T-helper 2 cell treated with Interferon-gamma antibody and Interleukin-4, amounts not matched to agents 5 μg/mL and 100 μg/mL, for 36 hours (primary cell): ENCODE measurements at places on chromosomes 4 and X.

DNA sequence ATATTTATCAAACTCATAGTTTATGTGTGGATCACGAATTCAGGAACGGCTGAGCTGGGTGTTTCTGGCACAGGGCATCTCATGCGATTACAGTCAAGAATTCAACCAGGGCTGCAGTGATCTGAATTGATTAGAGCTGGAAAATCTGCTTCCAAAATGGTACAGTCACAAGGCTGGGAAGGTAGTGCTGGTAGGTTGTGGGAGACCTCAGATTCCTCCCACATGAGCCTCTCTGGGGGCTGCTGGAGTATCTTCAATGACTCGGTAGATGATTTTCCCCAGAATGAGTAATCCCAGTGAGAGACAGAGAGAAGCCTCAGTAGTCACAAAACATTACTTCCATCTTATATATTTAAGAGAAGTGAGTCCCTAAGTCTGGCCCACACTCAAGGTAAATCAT, 36.2 kb upstream of the PRDX4 start:
- no peak overlapping the region for H3K4me3 ChIP-seq
- H3K4me1 ChIP-seq: no peaks in the 10 kb centered on the region
- H3K27ac ChIP-seq: no peak overlapping the region
- no peaks in the 10 kb centered on the region for H3K27me3 ChIP-seq
- no peaks in the 10 kb centered on the region for H3K36me3 ChIP-seq
- no peak for DNase-seq

GRCh38 chrX:147173594-147173993, 359.1 kb upstream of the CXorf51A start:
- H3K4me3 ChIP-seq: no peak overlapping the region
- H3K36me3 ChIP-seq: no peaks in the 10 kb centered on the region
- DNase-seq: no peak
- no peak overlapping the region for H3K27ac ChIP-seq
- no peaks in the 10 kb centered on the region for H3K27me3 ChIP-seq

GRCh38 chrX:47216393-47216925, 2.0 kb upstream of the CDK16 start:
- no peak for DNase-seq
- H3K4me1 ChIP-seq: peaks cover 26% of the 10 kb centered on the region
- H3K27me3 ChIP-seq: no peaks in the 10 kb centered on the region

DNA sequence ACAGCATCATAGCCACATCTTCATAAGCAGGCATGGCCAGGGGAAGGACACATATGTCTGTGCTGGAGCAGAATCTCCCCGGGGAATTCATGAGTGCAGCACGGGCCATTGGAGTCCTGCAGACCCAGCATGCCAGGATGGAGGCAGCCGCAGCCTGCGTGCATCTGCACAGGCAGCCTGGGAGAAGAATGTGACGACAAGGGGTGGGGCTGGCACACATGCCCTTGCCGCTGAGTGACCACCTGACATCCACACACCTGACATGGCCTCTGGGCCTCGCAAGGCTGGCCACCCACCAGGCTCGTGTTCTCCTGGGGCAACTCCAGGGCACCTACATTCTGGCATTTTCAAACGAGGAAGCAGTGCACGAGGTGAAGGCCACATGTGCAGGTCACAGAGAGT, 66.2 kb upstream of the AFAP1 start:
- H3K4me3 ChIP-seq: no peak overlapping the region
- DNase-seq: no peak
- no peaks in the 10 kb centered on the region for H3K4me1 ChIP-seq
- no peaks in the 10 kb centered on the region for H3K27me3 ChIP-seq
- no peaks in the 10 kb centered on the region for H3K36me3 ChIP-seq

- H3K4me3 ChIP-seq: no peak overlapping the region
- no peak overlapping the region for H3K27ac ChIP-seq
- no peak for DNase-seq
- H3K27me3 ChIP-seq: no peaks in the 10 kb centered on the region
- peaks cover 5% of the 10 kb centered on the region for H3K4me1 ChIP-seq
These were observed 32.3 kb downstream of the HDAC8 start for GRCh38 chrX:72540318-72540717.

GRCh38 chrX:63475200-63475599, 124.1 kb upstream of the SPIN4 start:
- H3K27ac ChIP-seq: no peak overlapping the region
- no peak overlapping the region for H3K4me3 ChIP-seq

- DNase-seq: no peak
- no peaks in the 10 kb centered on the region for H3K4me1 ChIP-seq
- no peak overlapping the region for H3K4me3 ChIP-seq
- H3K27me3 ChIP-seq: no peaks in the 10 kb centered on the region
- no peaks in the 10 kb centered on the region for H3K36me3 ChIP-seq
These were observed 184.6 kb upstream of the KIT start for GRCh38 chr4:54473077-54473545.

DNA sequence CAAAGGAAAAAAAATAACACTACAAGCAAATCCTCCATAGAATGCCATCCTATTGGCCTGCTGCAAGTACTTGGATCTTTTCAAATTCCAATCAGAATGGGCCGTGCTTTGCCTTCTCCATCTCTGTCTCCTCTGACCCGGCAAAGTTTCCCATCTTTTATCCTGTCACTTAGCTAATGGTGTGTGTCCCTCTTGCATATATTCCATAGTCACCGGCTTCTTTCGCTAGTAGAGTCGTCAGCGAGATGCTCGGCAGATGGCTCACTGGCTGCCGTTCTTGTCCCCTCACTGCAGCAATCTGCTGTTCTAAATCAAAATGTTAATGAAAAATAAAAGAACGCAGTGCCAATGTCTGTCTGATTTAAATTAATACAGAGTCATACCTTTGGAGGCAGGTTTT, 22.1 kb downstream of the GRIA3 start:
- H3K27me3 ChIP-seq: no peaks in the 10 kb centered on the region
- H3K4me3 ChIP-seq: no peak overlapping the region
- DNase-seq: no peak
- H3K4me1 ChIP-seq: no peaks in the 10 kb centered on the region
- no peak overlapping the region for H3K27ac ChIP-seq

GRCh38 chrX:9340598-9341290, 124.1 kb upstream of the TBL1X start:
- peak overlapping the region; percentile 82 for H3K4me3 ChIP-seq
- no peaks in the 10 kb centered on the region for H3K27me3 ChIP-seq
- H3K27ac ChIP-seq: peak overlapping the region; percentile 96
- peaks cover 2% of the 10 kb centered on the region for H3K36me3 ChIP-seq

- no peaks in the 10 kb centered on the region for H3K36me3 ChIP-seq
- H3K4me3 ChIP-seq: no peak overlapping the region
- H3K4me1 ChIP-seq: no peaks in the 10 kb centered on the region
- H3K27me3 ChIP-seq: no peaks in the 10 kb centered on the region
These were observed 205.9 kb upstream of the GALNT7 start for GRCh38 chr4:172962564-172963353.

DNA sequence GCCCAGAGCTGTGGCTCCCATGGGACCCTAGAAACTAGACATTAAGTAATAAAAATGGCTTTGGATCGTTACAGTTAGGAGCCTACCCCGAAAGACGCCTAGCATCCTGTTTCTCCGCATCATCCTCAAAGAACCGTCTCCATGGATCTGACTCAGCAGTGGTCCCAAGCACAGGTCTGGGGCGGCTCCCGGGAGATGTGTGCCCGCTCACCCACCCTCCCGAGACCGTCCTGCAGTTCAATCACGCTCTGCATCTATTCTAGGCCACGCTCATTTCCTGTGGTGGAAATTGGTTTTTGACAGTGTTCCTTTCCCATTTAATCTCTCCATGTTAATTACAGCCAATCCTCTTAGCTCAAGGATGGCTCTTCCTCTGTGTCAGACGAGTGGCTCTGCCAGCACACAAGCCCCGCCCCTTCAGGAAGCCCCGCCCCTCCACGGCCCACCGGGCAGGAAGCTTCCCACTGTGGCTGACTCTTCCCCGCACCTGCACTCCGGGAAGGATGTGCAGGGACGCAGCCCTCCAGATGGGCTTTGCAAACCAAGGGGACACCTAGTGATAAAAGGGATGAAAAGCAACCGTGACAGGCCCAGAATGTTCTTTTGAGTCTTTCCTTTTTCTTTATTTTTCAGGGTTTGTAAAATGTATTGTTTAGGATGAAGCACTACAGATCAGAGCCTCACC, 34.5 kb upstream of the HELT start:
- H3K27ac ChIP-seq: no peak overlapping the region
- no peaks in the 10 kb centered on the region for H3K36me3 ChIP-seq
- H3K4me3 ChIP-seq: no peak overlapping the region
- DNase-seq: peak; percentile 24

DNA sequence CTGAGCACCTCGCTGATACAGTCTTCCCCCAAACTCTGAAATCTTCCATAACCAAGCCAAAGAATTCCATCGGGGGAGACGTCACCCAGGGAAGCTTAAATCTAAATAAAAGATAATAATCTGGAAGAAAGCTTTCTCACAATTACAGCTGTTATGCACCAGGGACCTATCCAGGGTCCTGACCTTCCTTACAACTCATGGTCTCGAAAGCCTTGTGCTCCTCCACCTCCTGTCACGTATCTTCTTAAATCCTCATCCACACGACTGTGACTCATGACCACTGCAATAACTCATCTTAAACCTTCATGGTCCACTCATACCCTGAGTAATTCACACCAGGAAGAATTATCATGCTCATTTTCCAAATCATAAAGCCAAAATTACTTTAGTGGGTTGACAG, 166.8 kb upstream of the FRG1 start:
- DNase-seq: no peak
- no peaks in the 10 kb centered on the region for H3K4me1 ChIP-seq
- H3K27ac ChIP-seq: no peak overlapping the region
- no peak overlapping the region for H3K4me3 ChIP-seq

DNA sequence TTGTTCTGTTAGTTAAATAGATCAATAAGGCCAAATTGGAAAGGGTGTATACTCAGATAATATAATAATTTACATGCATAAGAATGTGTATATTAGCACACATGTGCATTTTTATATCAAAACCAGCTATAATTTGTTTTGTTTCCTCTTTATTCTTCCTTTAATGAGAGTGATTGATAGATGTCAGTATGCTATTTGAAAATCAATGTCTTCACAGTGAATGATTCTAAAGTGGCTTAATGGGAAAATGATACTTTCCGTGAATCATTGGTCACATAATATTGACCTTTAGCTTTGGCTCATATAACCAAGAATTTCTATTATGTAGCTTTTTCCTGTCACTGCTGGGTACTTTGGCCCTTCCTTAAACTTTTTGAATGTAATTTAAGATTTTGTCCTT, 48.6 kb downstream of the PLS3 start:
- no peak for DNase-seq
- H3K4me1 ChIP-seq: no peaks in the 10 kb centered on the region
- no peak overlapping the region for H3K4me3 ChIP-seq
- no peaks in the 10 kb centered on the region for H3K27me3 ChIP-seq

- peaks cover 5% of the 10 kb centered on the region for H3K4me1 ChIP-seq
- peak overlapping the region; percentile 96 for H3K27ac ChIP-seq
- peak overlapping the region; percentile 98 for H3K4me3 ChIP-seq
- no peak for DNase-seq
- H3K27me3 ChIP-seq: peaks cover 3% of the 10 kb centered on the region
These were observed 32.9 kb downstream of the EREG start for GRCh38 chr4:74397748-74398426.

GRCh38 chrX:19372170-19372546, 28.4 kb downstream of the PDHA1 start:
- H3K27me3 ChIP-seq: peaks cover 2% of the 10 kb centered on the region
- peak overlapping the region; percentile 28 for H3K27ac ChIP-seq
- H3K36me3 ChIP-seq: peaks cover 2% of the 10 kb centered on the region
- H3K4me3 ChIP-seq: peak overlapping the region; percentile 77
- peaks cover 6% of the 10 kb centered on the region for H3K4me1 ChIP-seq

DNA sequence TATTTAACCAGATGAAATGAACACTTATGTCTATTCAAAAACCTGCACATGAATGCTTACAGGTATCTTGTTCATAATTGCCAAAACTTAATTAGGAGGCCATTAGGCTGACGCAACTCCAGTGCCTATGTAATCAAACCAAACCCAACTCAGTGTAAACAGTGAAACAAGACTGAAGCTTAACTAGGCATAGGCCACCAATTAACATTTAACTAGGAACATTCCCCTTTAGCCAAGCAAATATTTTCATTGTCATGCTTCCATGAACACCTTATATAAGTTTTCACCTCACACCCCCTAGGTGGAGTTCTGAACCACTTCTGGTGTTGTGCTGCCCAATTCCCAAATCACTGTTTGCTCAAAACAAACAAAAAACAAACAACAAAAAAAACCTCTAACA, 686.0 kb downstream of the STPG2 start:
- no peak for DNase-seq
- no peaks in the 10 kb centered on the region for H3K36me3 ChIP-seq
- no peak overlapping the region for H3K27ac ChIP-seq
- H3K4me1 ChIP-seq: no peaks in the 10 kb centered on the region
- H3K27me3 ChIP-seq: no peaks in the 10 kb centered on the region

- H3K36me3 ChIP-seq: no peaks in the 10 kb centered on the region
- peaks cover 18% of the 10 kb centered on the region for H3K4me1 ChIP-seq
- H3K27me3 ChIP-seq: peaks cover 5% of the 10 kb centered on the region
- no peak overlapping the region for H3K27ac ChIP-seq
These were observed 70.8 kb downstream of the ANXA3 start for GRCh38 chr4:78622253-78622979.

- no peaks in the 10 kb centered on the region for H3K36me3 ChIP-seq
- no peak for DNase-seq
- peaks cover 3% of the 10 kb centered on the region for H3K4me1 ChIP-seq
- no peak overlapping the region for H3K4me3 ChIP-seq
- no peak overlapping the region for H3K27ac ChIP-seq
- H3K27me3 ChIP-seq: no peaks in the 10 kb centered on the region
These were observed 128.4 kb downstream of the ZMAT1 start for GRCh38 chrX:101803451-101803850.

DNA sequence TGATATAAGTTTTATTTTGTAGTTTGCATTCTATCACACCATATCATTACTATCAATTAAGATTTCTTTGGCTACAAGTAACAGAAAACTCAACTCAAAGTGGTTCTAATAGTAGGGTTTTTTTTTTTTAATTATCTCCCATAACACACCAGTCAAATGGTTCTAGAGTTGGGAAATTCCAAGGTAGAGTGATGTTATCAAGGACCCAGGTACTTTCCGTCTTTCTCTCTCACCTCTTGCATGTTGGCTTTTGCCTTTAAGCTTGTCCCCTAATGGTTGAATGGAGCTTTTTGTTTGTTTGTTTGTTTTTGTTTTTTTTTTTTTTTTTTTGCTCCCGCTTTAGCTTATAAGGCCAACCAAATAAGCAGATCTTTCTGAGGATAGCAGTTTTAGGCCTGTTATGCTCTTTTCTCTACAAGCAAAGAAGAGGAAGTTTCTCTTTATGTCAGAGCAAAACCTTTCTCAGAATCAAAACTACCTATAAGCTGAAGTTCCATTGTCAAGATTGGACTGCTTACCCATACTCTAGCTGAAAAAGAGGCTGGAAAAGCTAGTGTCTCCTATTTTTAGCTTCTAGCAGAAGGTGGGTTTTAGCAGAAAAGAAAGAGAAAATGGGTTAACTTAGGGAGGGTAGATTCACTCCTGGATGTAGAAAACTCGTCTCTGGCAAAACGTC, 177.5 kb downstream of the EDA start:
- no peaks in the 10 kb centered on the region for H3K36me3 ChIP-seq
- DNase-seq: no peak
- no peaks in the 10 kb centered on the region for H3K27me3 ChIP-seq
- H3K4me1 ChIP-seq: no peaks in the 10 kb centered on the region
